ENCODE measurements at places on chromosomes 4 and X. TPM values are rescaled to one million over a fixed set of nuclear protein-coding genes. Genes with fewer than 3 reads are reported as not detected.

DNA sequence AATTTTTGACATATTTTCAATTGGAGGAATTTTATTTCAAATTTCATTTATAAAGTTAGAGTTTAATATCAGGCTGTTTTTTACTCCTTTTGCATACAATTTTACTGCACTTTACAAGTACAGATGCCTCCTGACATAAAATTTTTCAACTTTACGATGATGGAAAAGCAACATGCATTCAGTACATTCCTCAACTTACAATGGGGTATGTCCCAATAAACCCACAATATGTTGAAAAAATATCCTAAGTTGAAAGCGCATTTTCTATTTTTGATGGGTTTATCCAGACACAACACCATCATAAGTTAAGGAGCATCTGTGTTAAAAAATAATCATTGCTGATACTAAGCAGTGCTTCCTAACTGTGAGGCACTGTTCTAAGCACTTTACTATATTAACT lies 4.3 kb downstream of the KLHL5 start:
- no peaks in the 10 kb centered on the region for H3K36me3 ChIP-seq
- DNase-seq, result no peak
- no peak overlapping the region for H3K4me3 ChIP-seq
- no peaks in the 10 kb centered on the region for H3K4me1 ChIP-seq

GRCh38 chr4:153026591-153027346 lies 90.6 kb downstream of the FHDC1 start:
- H3K36me3 ChIP-seq, result no peaks in the 10 kb centered on the region
- no peak overlapping the region for H3K27ac ChIP-seq
- H3K27me3 ChIP-seq, result no peaks in the 10 kb centered on the region
- no peak overlapping the region for H3K4me3 ChIP-seq
- H3K4me1 ChIP-seq, result peaks cover 3% of the 10 kb centered on the region

DNA sequence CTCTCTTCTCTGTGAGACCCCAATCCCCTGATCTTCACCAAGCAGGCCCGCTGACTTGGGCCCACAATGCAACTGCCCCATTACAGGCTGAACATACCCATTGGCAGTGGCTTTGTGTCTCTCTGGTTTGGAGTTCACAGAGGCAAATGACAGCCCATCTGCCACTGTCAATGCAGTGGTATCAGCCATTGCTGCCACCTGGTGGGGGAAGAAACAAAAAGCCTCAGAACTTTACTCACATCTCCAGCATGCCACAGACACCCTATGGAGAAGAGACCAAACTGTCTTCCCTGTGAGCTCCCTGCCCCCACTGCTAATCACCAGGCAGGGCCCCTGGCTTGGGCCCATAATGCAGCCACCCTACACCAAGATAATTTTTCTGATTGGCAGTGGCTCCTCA lies 729.3 kb upstream of the ACTRT1 start:
- no peaks in the 10 kb centered on the region for H3K27me3 ChIP-seq
- H3K27ac ChIP-seq, result no peak overlapping the region
- DNase-seq, result no peak
- peaks cover 4% of the 10 kb centered on the region for H3K4me1 ChIP-seq
- H3K36me3 ChIP-seq, result no peaks in the 10 kb centered on the region
- H3K4me3 ChIP-seq, result no peak overlapping the region

The MAP3K15 gene
- total RNA-seq, result not detected

The GPR173 gene
- not detected for total RNA-seq

- no peaks in the 10 kb centered on the region for H3K4me1 ChIP-seq
- H3K27me3 ChIP-seq, result no peaks in the 10 kb centered on the region
- H3K4me3 ChIP-seq, result no peak overlapping the region
- DNase-seq, result no peak
Measured at GRCh38 chr4:118158763-118159375, 124.6 kb downstream of the NDST3 start.

The PITX2 gene
- total RNA-seq, result not detected

The PRICKLE3 gene
- 1.8 TPM for total RNA-seq

DNA sequence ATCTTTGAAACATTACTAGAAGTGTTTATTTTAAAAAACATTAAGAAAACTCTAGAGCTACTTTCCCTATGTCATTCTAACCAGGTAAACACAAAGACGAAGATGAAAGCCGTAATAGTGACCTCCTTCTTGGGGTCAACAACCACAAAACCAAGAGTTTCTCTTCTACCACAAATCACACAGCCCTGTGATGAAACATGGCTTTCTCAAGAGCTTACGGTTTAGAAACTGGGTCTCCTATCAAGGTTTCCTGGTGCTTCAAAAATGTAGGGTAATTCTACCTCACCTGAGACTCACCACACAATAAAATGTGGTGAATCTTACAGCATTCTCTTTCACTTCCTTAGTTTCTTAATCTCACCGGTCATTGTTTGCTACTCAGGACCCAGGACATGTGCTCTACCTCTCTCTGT lies 50.9 kb downstream of the CORIN start:
- no peak overlapping the region for H3K4me3 ChIP-seq
- DNase-seq, result no peak
- no peaks in the 10 kb centered on the region for H3K27me3 ChIP-seq
- no peaks in the 10 kb centered on the region for H3K36me3 ChIP-seq
- no peaks in the 10 kb centered on the region for H3K4me1 ChIP-seq

DNA sequence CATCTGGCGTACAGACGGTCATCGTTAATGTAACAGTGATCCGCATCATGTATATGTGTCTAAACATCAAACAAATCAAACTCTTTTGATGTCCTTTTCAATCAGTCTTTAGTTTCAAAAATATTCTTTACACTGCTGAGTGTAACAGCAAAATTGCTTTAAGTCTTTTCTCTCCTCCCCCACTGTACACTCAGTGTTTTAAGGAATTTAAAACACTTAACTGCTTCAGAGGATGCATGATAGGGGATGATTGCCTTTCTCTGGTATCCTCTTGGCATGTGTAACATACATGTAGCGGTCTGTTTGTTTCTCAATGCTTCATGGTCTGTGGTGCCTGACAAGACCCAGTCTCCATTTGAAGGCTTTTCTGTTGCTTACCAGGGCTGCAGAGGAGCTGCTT lies 41.6 kb downstream of the LIMCH1 start:
- no peak overlapping the region for H3K4me3 ChIP-seq
- no peaks in the 10 kb centered on the region for H3K27me3 ChIP-seq
- H3K27ac ChIP-seq, result no peak overlapping the region
- no peaks in the 10 kb centered on the region for H3K36me3 ChIP-seq
- DNase-seq, result no peak

- H3K4me1 ChIP-seq, result peaks cover 51% of the 10 kb centered on the region
- peak; percentile 70 for DNase-seq
- peak overlapping the region; percentile 73 for H3K4me3 ChIP-seq
- H3K36me3 ChIP-seq, result no peaks in the 10 kb centered on the region
- no peaks in the 10 kb centered on the region for H3K27me3 ChIP-seq
- H3K27ac ChIP-seq, result peak overlapping the region; percentile 96
Measured at GRCh38 chrX:40176351-40177116, 78.8 kb upstream of the BCOR start.

GRCh38 chr4:6125103-6125651 lies 75.2 kb downstream of the JAKMIP1 start:
- no peaks in the 10 kb centered on the region for H3K36me3 ChIP-seq
- no peak overlapping the region for H3K4me3 ChIP-seq
- no peaks in the 10 kb centered on the region for H3K4me1 ChIP-seq
- H3K27me3 ChIP-seq, result no peaks in the 10 kb centered on the region

- no peak within 1 kb of the TSS for H3K4me3 ChIP-seq
- H3K4me1 ChIP-seq, result peaks cover 11% of the 10 kb centered on the region
- peaks cover 60% of the 10 kb centered on the region for H3K27me3 ChIP-seq
- DNase-seq, result no peak
Measured at GRCh38 chr4:41256740-41257256, at the start of gene UCHL1. TSS of gene UCHL1 (plus strand) at chr4:41256928. CDS start at chr4:41256977, 49 bp downstream.

DNA sequence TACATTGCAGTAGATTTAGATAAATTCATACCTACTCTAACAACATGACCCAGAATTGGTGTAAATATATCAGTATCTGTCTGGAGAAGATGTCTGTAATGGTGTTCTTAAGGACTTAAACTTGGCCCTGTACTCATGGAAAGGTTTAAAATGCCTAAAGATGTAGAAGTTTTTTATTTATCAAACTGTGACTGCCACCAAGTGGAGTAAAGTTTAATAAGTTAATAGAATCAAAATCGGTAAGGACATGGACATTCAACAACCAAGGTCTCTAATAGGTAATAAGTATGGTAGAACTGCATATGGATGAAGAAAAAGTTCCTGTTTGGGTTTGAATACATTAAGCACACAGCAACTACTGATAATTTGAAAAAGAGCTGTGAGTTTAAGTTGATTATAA lies 474.0 kb upstream of the NDST3 start:
- H3K27ac ChIP-seq, result no peak overlapping the region
- DNase-seq, result no peak
- no peaks in the 10 kb centered on the region for H3K36me3 ChIP-seq

- no peak overlapping the region for H3K4me3 ChIP-seq
- H3K4me1 ChIP-seq, result peaks cover 22% of the 10 kb centered on the region
- no peak for DNase-seq
- no peak overlapping the region for H3K27ac ChIP-seq
- no peaks in the 10 kb centered on the region for H3K36me3 ChIP-seq
Measured at GRCh38 chrX:39969819-39970504, 127.8 kb downstream of the BCOR start.

The TMEM47 gene
- total RNA-seq, result not detected

DNA sequence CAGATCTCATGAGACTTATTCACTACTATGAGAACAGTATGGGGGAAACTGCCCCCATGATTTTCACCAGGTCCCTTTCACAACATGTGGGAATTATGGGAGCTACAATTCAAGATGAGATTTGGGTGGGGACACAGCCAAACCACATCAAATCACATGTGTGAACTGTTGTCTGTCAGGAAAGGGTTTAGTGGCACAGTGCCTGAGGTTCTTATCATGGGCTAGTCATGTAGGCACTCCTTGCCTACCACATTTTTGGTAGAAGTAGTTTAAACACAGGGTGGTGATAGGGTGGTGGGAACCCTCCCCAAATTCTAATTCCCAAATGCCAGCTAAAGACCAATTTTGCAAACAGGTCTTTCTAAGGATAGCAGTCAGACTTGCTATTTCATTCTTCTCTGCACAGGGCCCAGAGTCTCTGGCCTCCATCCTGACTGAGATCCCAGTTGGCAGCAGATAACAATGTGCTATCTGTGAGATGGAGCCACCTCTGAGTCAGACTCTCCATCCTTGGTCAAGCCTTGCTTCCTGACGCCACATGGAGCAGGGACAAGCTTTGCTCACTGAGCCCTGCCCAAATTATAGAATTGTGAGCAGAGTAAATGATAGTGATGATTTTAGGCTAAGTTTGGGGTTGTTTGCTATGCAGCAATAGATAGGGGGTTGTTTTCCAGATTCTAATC lies 33.5 kb upstream of the SETD7 start:
- no peak for DNase-seq
- no peak overlapping the region for H3K4me3 ChIP-seq
- H3K4me1 ChIP-seq, result no peaks in the 10 kb centered on the region

The TBX22 gene
- total RNA-seq, result not detected

The CFAP47 gene
- total RNA-seq, result not detected

The ATP8A1 gene
- total RNA-seq, result 45.5 TPM

DNA sequence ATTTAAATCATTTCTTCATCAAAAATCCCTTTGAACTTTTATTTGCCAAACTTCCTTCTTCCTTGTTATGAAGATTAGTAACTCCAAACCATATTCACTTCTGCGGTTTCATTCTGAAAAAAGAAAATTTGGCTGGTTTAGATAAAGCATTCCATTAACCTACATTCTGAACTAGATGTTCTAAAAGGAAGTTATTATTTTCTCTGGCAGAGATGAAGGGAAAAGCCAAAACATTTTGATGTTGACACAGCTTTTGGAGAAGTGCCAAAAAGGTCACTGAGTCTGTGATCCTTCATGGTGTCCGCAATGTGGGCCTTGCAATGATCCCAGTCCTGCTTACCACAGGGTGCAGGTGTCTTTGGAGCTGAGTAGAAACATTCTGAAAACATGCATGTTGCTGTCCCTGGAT lies 36.0 kb downstream of the CXCL8 start:
- no peaks in the 10 kb centered on the region for H3K4me1 ChIP-seq
- H3K4me3 ChIP-seq, result no peak overlapping the region
- H3K27me3 ChIP-seq, result no peaks in the 10 kb centered on the region
- no peak overlapping the region for H3K27ac ChIP-seq

GRCh38 chrX:37754516-37754915 lies 25.3 kb upstream of the CYBB start:
- H3K27ac ChIP-seq, result peak overlapping the region; percentile 45
- no peaks in the 10 kb centered on the region for H3K36me3 ChIP-seq
- H3K4me3 ChIP-seq, result no peak overlapping the region
- DNase-seq, result no peak

GRCh38 chrX:9510980-9511379 lies 46.1 kb downstream of the TBL1X start:
- DNase-seq, result no peak
- H3K4me1 ChIP-seq, result peaks cover 9% of the 10 kb centered on the region
- no peaks in the 10 kb centered on the region for H3K27me3 ChIP-seq
- H3K27ac ChIP-seq, result no peak overlapping the region
- peaks cover 5% of the 10 kb centered on the region for H3K36me3 ChIP-seq

- DNase-seq, result peak; percentile 25
- no peak overlapping the region for H3K4me3 ChIP-seq
- H3K27me3 ChIP-seq, result no peaks in the 10 kb centered on the region
- peaks cover 26% of the 10 kb centered on the region for H3K4me1 ChIP-seq
- H3K36me3 ChIP-seq, result no peaks in the 10 kb centered on the region
Measured at GRCh38 chr4:15649914-15650545, 5.1 kb downstream of the FBXL5 start.

GRCh38 chr4:174554231-174554728 lies 32.0 kb upstream of the HPGD start:
- H3K4me3 ChIP-seq, result no peak overlapping the region
- H3K4me1 ChIP-seq, result no peaks in the 10 kb centered on the region
- H3K36me3 ChIP-seq, result no peaks in the 10 kb centered on the region

DNA sequence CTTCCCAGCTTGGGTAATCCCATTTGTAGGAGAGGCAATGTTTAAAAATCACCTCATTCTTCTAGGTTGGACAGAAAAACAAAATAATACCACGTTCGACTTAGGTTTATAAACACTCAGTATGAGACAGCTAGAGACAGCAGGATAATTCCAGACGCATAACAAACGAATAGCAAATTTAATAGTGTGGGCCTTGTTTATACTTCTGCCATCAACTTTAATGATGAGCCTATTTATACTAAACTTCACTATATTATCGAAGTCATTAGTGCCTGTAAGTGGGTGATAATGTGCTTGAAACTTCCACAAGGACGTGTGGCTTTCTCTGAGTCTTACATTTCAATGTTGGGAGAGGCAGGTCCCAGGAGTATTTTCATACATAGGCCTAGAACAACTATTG lies 255.7 kb upstream of the PPARGC1A start:
- no peaks in the 10 kb centered on the region for H3K4me1 ChIP-seq
- H3K27me3 ChIP-seq, result no peaks in the 10 kb centered on the region
- no peak overlapping the region for H3K27ac ChIP-seq
- H3K36me3 ChIP-seq, result no peaks in the 10 kb centered on the region
- H3K4me3 ChIP-seq, result no peak overlapping the region

- DNase-seq, result no peak
- H3K4me3 ChIP-seq, result no peak overlapping the region
- no peaks in the 10 kb centered on the region for H3K36me3 ChIP-seq
Measured at GRCh38 chr4:167903291-167903721, 189.0 kb upstream of the ANXA10 start.

The INTS6L gene
- 30.5 TPM for total RNA-seq
